ENCODE measurements at places on chromosomes 13 and 19.

GRCh38 chr13:80962855-80963254 is 621.9 kb upstream of the SPRY2 start:
- no peak for DNase-seq

DNA sequence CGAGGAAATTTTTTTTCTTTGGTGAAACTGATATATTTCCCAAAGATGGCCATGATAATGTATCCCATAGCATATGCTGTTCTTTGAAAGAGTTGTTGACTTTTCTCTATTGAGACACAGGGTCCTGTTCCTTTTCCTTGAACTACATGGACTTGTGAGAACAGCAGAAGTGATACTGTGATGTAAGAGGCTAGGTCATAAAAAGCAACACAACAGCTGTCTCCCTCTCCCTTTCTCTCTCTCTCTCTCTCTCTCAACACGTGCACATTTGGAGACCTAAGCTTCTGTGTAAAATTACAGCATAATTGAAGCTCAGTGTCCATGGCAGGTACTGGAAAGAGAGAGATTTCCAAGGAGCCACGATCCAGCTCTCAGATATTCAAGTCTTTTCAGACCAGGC is 1712.4 kb downstream of the EFNB2 start:
- DNase-seq: no peak

DNA sequence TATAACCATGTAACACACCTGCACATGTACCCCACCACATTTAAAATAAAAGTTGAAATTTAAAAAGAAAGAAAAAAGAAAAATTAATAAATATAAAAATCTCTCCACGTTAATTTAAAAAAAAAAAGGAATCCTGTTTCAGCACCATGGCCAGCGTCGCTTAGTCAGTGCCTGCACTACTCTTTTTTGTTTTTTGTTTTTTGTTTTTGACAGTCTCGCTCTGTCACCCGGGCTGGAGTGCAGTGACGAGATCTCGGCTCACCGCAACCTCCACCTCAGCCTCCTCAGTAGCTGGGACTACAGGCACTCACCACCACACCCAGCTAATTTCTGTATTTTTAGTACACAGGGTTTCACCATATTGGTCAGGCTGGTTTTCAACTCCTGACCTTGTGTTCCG is 835.9 kb downstream of the UQCRFS1 start:
- DNase-seq: no peak

DNA sequence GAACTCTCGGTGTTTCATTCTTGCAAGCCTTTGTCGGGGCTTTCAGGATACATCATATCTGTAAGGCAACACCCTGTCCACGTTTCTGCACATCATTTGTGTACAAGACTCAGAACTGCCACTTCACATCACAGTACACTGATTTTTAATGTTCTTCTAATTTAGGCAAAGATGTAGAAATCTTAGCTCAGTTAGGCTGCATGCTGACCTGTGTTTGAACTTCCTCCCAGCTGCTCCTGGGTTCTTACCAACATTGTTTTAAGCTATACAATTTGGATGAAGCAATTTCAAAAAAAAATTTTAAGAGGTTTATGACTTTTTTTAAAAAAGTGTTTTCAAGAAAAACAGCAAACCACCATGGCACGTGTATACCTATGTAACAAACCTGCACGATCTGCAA is 1047.9 kb upstream of the SLC10A2 start:
- no peak for DNase-seq

DNA sequence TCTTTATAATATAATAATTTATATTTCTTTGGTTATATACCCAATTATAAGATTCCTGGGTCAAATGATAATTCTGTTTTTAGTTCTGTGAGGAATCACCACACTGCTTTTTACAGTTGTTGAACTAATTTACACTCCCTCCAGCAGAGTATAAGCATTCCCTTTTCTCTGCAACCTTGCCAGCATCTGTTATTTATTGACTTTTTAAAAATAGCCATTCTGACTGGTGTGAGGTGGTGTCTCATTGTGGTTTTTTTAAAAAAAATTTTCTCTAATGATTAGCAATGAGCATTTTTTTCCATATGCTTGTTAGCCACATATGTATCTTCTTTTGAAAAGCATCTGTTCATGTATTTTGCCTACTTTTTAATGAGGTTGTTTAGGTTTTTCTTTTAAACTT is 122.2 kb downstream of the ZNF486 start:
- DNase-seq: no peak

- DNase-seq: no peak
These were observed 25.4 kb downstream of the ZNF90 start for GRCh38 chr19:20103091-20103740.

GRCh38 chr13:24074678-24075077 is 85.8 kb upstream of the SPATA13 start:
- DNase-seq: no peak

- DNase-seq: no peak
These were observed 19.5 kb upstream of the MEIS3 start for GRCh38 chr19:47438793-47439220.

Data from activated T-cell treated with anti-CD3 and anti-CD28 coated beads for 1 hour (primary cell).